ENCODE measurements at places on chromosomes 16 and 17.

DNA sequence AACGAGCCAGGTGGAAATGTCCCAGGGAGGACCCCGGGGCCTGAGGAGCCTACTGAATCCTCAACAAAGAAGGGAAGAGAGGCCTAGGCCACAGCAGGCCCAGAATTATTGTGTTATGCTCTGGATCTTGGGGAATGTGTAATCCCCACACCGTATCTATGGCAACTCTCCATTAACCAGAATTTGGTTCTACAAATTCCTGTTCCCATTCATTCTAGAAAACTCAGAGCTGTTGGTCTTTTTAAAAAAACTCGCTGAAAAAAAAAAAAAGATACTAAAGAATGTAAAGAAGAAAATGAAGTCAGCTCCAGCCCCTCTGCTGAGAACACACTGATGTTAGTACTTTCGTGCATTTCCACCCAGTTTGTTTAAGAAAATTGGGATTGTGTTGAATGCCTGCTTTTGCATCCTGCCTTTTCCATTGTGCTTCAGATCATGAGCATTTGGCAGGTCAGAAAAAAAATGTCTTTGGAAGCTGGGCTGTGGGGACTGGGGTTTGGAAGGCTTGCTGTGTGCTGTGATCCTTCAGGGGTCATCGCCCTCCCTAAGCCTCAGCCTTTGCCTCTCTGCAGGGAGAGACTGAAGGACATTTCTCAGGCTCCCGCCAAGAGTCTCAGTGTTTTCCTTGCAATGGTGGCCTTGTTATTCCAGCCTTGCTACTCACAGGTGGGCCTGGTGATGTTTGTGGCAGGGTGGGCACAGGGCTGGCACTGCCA is 69.5 kb downstream of the SREBF1 start:
- DNase-seq = no peak

DNA sequence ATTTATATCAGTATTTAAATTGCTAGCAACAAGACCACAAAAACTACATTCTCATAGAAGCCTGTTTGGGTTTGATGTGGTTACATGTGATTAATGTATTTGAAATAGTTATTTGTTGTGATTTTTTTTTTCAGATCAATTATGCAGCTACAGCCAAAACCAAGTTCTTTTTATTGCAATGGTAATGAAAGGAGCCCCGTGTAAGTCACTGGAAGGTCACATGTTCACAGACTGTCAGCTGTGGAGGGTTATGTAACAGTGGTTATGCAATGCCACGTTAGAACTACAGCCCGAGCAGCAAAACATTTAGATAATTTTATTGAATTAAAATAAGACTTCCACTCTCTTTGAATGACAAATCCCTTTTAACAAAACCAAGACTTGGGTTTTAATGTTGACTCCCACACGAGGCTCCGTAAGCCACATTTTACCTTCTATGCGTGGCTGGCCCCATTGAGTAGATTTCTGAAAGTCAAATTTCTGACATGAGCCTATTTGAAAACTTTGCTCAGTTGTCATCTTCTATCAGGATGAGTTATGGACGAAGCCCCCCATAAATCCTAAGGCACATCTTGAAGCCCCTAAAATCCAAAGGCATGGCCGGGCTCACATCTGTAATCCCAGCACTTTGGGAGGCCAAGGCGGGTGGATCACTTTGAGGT is 41.8 kb upstream of the SEC14L1 start:
- DNase-seq = peak; percentile 28

GRCh38 chr16:73713251-73713650 is 583.4 kb upstream of the PSMD7 start:
- DNase-seq = peak; percentile 75

DNA sequence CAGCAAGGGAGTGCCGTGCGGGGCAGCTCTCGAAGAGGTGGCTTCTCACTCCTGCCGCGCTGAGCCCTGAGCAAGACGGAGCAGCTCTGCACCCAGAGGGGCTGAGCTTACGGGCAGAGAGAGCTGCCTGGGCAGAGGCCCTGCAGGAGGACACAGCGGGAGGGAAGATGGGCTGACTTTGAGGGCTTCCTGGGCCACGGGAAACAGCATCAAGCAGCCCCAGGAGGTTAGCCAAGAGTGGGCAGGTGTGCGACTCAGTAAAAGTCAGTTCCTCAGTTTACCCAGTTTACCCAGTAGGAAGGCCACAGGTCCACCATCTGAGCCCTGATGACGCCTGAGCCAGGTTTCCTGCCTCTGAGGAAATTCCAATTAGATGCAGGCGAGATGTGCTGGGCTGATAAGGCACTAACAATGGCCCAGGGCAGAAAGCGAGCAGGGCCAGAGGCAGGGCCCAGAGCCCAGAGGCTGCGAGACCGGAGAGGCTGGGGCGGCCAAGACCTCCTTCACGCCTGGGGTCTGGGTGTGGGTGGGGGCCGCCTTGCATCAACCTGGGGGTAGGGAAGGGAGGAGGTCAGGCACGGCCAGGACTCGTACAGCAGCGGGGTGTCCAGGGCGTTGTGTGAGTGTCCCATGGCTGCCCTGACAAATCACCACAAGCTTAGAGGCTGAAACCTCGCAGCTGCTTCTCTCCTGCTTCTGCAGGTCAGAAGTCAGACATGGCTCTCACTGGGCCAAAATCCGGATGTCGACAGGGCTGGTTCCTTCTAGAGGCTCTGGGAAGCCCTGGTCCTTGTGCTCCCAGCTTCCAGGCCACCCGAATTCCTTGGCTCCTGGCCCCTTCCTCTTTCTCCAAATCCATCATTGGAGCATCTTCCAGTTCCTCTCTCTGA is 32.0 kb upstream of the CIBAR2 start:
- no peak for DNase-seq

Data from amygdala (tissue), 56 donors.